ENCODE measurements at places on chromosomes 3 and 15.

DNA sequence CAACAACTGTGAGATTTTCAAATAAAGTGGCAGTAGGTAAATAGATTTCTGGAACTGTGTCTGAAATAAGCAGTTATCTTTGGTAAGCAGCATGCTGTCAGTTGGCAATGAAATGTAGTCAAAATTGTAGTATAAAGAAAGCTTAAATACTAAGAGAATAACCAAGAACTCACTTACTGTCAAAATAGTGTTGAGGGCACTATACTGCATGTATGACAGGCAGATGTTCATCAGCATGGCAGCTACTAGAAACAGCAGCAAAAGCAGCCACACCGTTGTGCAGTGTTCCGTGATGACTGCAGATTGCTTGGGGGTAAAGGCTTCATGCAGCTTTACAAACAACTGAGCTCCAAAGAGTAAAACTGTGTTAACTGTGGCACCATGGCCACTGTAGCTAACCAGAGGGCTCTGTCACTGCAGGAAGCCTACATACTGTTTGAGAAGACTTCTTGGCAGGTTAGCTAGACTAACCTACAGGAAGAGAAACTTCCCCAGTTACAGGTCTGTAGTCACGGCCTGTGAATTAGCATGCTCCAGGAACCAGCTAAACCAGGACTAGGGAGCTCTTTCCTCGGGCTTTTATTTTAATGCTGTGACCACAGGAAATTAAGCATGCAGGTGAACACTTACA lies 459.7 kb downstream of the TBL1XR1 start:
- DNase-seq: no peak

GRCh38 chr3:195227871-195228270 lies 43.1 kb downstream of the XXYLT1 start:
- DNase-seq: no peak

DNA sequence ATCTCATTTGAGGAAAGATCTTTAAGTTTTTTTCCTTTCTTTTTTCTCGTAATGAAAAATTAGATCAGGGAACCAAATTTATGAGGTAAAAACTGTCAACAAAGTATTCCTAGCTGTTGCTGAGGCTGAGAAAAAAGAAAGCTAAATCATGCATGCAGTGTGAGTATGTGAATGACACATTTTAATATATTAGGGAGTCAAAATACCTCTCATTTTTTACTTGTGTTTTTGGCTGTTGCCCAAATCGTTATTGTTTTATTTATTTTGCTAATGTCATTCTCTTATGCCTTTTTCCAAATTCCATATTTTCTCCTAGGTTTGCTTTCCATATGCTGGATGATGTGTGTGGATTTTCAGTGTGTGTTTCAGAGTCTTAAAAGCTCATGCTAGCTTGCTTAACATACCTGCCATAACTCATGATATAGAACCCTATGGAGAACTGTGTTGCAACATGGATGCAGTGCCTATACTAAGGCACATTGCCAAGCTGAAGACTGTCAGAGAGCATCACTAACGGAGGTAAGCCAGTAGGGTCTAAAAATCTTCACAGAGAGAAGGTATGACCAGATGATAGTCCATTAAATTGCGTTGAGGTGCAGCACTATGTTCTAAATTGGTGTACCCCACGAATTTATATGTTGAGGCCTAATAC lies 629.5 kb upstream of the KCNMB2 start:
- DNase-seq: no peak

GRCh38 chr3:187012609-187013051 lies 82.3 kb downstream of the ST6GAL1 start:
- DNase-seq: no peak

DNA sequence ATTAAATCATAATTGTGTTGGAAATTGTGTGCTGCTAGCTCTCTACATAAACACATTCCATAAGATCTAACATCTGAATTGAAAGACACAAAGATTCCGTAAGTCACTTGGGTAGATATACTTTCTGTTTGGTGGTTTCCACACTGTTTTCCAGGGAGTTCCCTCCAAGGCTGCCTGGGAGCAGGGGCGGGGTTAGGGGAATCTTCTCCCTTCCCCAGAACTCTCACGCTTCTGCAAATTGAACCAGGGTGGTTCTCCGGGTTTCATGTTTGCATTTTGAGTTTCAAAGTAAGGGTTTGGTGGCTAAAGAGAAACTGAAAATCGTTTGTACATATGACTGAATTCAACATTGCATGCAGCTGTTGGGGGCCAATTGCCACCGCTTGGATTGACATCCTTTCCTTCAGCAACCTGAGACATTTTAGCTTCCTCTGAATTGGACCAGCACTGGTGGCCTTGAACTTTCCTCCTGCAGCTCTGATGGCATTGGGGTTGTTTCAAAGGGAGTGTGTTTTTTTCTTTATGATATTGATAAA lies 192.7 kb upstream of the FEZF2 start:
- DNase-seq: no peak

GRCh38 chr3:48472923-48473616 lies 26.5 kb downstream of the ATRIP start:
- peak; percentile 92 for DNase-seq

GRCh38 chr15:81097890-81098280 lies 36.2 kb upstream of the CFAP161 start:
- DNase-seq: no peak

DNA sequence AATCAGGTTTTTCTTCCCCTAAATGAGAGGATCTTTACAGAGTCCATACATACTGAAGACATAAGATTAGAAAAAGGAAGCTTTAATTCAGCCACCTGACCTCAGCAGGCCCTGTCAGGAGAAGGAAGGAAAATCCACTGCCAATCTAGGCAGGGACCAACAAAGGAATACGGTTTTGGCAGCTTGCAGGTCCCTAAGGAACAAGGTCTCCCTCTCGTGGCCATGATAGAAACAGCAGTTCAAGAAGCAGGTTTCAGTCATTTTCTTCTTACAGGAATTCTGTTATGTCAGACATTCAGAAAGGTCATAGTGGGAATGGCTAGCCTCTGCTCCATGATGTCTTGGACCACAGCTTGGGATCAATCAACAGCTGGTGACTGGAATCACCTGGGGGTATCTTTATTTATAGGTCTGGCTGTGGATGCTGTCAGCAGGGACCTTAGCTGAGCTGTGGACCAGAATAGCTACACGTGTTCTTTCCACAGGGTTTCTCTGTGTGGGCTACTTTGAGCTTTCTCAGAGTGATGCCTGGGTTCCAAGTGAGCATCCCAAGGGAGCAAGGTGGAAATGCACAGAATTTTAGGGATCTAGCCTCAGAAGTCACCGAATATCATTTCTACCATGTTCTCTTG lies 9.4 kb upstream of the CMSS1 start:
- DNase-seq: peak; percentile 85

- no peak for DNase-seq
These were observed 22.4 kb downstream of the CXCR6 start for GRCh38 chr3:45965653-45966052.

DNA sequence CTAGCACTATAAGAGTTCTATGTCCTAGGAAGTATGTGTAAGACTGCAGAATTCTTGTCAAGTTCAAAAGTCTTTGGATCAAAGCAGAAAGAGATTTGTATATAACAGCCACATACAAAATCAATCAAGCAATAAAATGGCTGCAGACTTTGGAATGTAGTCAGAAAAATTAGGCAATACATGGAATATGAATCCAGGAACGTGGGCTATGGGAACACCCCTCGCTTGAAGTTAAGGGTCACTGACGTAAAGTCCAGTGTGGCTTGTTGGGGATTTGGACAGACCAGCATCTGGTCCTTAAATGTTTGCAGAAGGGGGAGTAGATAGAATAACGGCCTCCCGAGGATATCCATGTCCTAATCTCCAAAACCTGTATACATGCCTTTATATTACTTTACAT lies 178.6 kb downstream of the ADAMTS9 start:
- DNase-seq: no peak

DNA sequence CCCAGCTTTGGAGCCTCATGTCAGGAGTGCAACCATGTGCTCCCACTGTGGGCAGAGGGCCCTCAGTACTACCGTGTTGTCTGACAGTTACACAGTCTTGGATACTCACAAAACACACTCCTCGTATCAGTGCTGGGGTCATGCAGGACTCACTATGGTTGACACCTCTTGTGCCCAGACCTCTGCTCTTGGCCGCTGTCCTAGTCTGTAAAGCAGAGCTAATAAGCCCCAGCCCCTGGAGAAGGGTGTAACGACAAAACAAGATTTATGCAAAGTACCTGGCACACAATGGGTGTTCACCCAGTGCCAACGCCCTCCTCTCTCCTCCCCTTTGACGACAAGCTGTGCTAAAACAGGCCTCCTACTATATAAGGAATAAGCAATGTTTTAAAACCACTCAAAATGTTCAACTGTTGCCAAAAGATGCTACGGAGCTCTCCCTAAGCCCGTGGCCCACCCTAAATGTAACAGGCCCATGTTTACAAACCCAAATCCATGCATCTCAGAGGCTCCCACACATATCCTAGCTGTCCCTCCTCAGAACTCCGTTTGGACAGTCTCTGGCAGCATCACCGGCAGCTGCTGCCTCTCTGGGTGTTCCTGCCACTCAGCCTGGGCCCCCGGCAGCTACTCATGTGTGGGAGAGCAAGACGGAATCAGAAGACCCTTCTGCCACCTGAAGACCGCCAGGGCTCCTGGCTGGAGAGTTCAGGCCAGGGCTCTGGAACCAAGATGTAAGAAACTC lies 65.8 kb downstream of the MRPL46 start:
- DNase-seq: no peak

GRCh38 chr15:88042047-88042446 lies 214.5 kb downstream of the NTRK3 start:
- DNase-seq: no peak

DNA sequence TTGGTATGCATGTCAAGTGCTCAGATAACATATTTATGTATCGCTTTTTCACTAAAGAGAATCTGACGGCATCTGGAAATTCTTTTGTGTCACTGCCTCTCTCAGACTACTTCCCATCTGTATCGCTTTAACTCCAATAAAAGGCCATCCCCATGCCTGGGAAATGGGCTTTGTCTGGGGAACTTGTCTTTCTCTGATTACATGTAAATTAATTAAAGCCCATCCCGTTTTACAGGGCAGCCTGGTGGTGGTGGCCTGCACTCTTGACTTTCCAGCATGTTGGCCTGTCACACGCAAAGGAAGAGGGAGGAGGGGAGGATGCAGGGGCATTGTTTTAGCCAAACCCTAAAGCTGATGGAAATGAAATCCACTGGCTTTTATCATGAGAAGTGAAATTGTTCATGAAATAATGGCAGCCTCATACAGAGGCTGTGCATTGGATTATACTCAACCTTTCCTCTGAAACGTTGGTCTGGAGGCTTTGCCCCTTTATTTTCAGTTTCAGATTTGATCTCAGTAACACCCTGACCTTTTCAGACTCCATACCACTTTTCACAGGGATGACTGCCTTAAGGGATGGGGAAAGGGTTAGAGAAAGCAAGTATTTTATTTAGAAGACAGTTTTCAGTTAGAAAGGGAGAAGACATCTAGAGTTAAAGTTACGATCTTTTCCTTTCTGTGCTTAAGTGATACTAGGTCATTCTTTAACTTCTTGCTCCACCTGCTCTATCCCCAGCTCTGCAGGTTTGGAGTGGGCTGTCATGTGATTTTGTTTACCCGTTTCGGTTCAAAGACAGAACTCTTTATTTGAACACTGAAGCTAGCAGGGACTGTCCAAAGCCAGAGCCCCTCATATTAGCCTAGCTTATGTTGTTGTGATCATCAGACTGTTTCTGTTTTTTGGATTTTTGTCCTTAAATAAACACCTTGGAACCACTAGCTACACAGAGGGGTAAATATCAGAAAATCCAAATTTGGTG lies 94.6 kb upstream of the CTDSPL start:
- DNase-seq: no peak

- no peak for DNase-seq
These were observed 486.0 kb upstream of the CFAP20DC start for GRCh38 chr3:59535791-59536221.

DNA sequence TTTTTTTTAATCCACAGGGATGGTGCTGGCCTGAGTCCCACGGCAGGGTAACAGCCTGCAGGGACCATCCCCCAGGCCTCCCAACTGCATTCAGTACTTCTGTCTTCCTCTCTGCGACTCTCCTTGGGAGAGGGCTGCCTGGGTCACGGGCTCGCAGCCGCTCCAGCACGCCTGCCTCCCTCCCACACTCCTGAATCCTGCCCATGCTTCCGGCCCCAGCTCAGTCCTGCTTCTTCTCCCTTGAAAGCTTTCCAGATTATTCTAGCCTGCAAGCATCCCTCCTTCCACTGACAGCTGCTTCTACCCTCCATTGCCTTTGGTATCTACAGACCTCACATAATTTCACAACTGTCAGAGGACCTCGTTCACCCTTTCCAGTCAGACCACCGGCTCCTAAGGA lies 32.4 kb downstream of the MEGF11 start:
- no peak for DNase-seq

GRCh38 chr3:182910936-182911781 lies 69.2 kb downstream of the DCUN1D1 start:
- DNase-seq: no peak

GRCh38 chr15:50235794-50236193 lies 29.7 kb downstream of the HDC start:
- no peak for DNase-seq
